ENCODE measurements at places on chromosomes 12 and 14.

GRCh38 chr14:50001151-50001998 is 108.5 kb downstream of the ARF6 start:
- peak; percentile 67 for DNase-seq

DNA sequence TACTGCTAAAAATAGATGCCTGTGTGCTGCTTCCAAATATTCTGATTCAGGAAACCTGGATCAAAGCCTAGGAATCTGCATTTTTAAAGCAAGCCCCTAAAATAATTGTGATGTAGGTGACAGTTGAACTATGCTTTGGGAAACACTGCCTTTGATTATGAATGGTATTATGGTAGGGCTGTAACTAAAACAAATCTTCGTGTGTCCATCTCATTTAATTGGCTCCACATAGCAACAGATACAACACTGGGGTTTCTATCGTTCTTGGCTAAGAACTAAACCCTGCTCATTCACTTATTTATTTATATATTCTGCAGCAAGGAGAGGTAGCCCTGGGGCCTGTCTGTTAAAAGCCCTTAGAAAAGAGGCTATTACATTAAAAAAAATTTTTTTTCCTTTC is 23.0 kb upstream of the ITGA5 start:
- no peak for DNase-seq

- no peak for DNase-seq
Measured at GRCh38 chr12:56998981-56999380, 7.4 kb downstream of the ZBTB39 start.

- DNase-seq: peak; percentile 89
Measured at GRCh38 chr12:49043856-49044258, 16.7 kb downstream of the KMT2D start.

GRCh38 chr12:21823581-21823980 is 49.1 kb upstream of the KCNJ8 start:
- peak; percentile 71 for DNase-seq

DNA sequence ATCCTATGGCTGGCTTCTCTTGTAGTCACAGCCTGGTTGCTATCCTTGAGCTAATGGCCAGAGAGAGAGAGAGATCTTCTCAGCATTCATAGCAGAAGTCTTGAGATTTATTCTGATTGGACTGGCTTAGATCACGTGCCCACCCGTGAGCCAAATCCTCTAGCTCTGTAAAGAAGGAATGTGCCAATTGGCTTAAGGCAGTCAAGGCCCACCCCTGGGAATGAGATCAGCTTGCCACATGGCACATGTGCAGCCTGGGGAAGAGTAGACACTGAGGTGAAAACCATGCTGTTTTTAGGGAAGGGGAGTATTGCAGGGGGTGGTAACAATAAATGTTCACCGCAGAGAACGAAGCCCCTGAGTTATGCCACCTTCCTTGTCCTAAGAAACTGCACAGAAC is 36.3 kb downstream of the PLEKHG7 start:
- DNase-seq: no peak

- no peak for DNase-seq
Measured at GRCh38 chr12:100895192-100895591, 100.6 kb downstream of the ANO4 start.

GRCh38 chr12:127113945-127114344 is 1153.0 kb upstream of the TMEM132C start:
- no peak for DNase-seq

GRCh38 chr14:30464481-30464880 is 94.5 kb upstream of the G2E3 start:
- no peak for DNase-seq

DNA sequence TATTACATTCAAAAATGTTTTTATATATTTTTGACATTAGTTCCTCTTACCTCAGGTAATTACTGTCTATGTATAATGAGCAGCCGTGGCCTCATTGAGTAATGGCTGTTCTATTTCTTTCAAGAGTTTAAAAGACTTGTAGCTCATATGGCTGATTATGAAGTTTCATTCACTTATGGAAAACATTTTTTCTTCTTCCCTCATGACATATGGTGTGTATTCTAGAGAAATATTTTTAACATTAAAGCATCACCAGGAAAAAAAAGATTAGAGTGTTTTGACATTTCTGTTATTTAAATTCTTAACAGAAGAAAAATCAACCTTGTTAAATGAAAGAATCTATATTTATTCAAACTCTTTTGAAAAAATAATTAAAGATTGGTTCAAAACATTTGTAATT is 422.4 kb downstream of the TMEM117 start:
- DNase-seq: no peak

DNA sequence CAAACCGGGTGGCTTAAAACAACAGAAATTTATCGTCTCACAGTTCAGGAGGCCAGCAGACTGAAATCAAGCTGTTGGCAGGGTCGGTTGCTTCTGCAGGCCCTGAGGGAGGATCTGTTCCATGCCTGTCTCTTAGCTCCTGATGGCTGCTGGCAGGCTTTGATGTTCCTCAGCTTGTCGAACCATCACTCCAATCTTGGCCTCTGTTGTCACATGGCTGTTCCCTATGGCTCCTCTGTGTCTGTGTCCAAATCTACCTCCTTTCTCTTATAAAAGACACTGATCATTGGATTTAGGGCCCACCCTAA is 14.0 kb downstream of the NFATC4 start:
- DNase-seq: no peak

GRCh38 chr12:52351196-52352059 is 15.9 kb downstream of the KRT85 start:
- no peak for DNase-seq

GRCh38 chr12:122001466-122002209 is 20.0 kb upstream of the BCL7A start:
- DNase-seq: no peak

GRCh38 chr12:116490471-116490870 is 68.7 kb upstream of the MAP1LC3B2 start:
- no peak for DNase-seq

GRCh38 chr12:67892259-67893021 is 96.8 kb upstream of the IFNG-AS1 start:
- DNase-seq: no peak

DNA sequence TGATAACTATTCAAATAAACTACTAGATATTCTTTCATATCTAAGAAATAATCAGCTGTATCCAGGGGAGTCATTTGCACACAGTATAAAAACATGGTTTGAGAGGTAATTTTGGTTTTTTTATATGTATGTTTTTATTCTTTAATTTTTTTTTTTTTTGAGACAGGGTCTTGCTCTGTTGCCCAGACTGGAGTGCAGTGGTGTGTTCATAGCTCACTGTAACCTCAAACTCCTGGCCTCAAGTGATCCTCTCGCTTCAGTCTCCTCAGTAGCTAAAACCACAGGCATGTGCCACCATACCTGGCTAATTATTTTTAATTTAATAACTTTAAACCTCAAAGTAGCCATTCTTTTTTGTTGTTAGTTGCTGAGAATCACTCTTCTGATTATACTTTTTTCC is 1.8 kb downstream of the PRORP start:
- no peak for DNase-seq

GRCh38 chr12:42589465-42590329 is at the start of gene PRICKLE1:
PRICKLE1 (minus strand) TSS chr12:42589746; CDS start chr12:42472516, 117,230 bp downstream.
- DNase-seq: peak; percentile 59

DNA sequence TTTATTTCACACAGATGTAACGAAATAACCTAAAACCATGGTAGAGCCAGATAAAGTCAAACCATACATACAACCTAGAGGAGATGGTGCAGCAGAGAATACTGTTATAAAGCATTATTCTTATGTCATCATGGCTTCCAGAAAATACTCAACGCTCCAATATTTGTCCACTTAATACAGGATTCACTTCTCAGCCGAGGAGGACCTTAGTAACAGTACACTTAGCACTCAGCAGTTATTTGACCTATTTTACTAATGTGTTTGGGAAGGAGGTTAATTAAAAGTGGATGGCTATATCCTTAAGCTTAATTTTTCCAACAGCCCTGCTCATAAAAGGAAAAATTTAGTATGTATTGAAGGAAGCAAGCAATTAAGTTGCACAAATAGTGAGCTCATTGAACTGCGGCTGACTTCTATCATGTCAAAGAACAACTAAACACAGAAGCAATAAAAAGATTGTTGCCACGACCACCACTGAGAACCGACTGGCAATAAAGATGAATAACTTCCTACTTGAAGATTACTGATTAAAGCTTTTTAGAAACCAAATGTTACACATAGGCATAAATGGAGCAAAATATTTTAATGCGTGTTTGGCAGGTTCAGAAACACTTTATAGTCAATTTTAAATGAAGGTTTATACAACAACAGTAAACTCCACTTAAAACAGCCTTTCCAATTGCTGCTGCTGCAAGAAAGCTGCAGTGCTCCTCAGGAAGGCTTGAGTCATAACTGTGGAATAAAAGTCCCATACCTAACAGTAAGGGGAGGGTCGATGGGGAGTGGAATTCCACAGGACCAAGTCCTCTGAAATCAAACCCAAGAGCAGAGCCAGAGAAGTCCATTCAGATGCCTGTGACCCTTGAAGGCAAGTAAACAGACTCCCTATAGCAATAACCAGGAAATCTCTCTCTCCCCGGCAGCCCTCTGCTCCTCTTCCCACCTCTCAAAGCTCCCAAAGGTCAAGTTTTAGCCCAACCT is 218.9 kb upstream of the CDKN3 start:
- DNase-seq: no peak

- DNase-seq: no peak
Measured at GRCh38 chr14:53695692-53696214, 260.9 kb downstream of the BMP4 start.

DNA sequence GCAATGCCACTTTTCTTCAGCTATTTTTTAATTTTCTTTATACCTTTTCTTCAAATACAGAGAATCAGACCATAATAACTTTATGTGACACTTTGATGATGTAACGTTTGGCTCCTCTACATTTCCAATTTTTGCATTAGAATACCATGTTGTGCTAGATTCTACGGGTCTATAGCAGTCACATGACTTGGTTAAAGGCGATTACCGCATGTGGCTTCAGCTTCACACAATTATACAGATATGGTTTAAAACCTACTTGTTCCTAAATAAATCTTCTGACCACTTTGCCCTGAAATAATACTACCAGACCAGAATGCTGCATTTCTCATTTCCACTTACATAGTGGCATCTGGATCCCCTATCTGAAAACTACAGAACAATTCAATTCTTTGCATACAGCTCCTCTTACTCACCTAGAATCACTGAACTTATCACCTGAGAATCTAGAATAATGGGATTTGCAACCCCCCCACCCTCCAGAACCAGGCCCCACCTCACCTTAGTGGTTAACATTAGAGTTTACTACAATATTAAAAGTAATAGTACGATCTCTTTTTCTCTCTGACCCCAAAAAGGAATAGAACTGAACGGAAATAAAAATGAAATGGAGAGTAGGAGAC is 1.3 kb downstream of the MAX start:
- no peak for DNase-seq

DNA sequence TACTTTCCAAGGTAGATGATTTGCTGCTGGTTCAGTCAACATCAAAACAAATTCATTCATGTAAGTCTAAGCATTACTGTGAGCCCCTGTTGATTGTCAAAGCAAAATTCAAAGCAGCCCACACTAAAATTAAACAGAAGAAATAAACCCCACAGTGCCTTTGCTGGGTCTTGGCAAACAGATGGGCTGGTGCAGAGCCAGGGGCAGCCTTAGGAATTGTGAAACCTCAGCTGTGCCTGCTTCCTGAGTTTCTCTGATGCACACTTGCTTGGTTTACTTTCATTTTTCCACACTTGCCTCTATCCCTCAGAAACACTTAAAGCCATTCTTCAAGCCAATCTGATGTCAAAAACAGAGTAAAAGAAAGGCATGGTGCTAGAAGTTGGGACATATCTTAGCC is 6.6 kb upstream of the PLEKHG7 start:
- DNase-seq: peak; percentile 26

GRCh38 chr12:29625359-29625953 is 128.0 kb upstream of the OVCH1 start:
- no peak for DNase-seq

DNA sequence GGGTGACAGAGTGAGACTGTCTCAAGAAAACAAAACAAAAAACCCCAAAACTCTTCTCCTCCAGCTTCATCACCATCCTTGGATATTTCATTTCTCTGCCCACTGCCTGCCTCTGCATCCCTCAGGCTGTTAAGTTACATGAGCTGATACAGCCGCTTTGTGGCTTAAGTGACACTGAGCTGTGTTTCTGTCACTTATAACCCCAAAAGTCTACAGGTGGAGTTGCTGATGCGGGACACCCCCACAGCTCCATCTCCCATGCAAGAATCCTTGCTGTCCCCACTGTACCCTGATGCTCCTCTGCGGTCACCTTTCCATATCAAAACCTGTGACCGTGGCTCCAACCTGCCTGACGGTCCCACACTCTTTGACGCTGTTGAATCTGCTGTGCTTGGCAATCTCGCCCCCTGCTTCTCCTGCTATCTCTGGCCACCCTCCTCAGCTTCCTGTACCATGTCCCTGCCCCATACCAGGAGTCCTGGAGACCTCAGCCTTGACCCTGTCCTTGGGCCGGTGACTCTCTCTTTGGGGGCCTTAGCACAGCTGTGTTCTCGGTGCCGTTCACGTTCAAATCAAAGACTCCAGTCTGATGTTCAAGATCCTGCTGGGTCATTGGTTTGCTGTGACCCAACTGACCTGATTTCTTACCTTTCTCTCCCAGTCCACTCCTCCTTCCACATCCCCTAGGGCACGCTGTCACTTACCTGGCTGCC is 20.3 kb downstream of the HVCN1 start:
- no peak for DNase-seq

DNA sequence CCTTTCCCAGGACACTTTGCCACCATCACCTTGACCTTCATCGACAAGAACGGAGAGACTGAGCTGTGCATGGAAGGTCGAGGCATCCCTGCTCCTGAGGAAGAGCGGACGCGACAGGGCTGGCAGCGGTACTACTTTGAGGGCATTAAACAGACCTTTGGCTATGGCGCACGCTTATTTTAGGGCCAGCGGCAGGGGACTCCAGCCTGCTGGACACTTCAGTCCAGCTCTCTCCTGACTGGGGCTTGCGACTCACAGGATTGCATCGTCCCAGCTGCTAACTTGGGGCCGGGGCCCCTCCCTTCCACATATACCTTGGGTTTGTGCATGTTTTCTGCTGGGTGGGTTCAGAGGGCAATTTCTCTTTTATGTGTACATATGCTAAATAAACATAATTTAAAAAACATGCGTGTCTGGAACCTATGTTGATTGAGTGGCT is 11.2 kb downstream of the AHSA1 start:
- DNase-seq: no peak

- no peak for DNase-seq
Measured at GRCh38 chr12:96880220-96880619, 26.8 kb upstream of the NEDD1 start.

GRCh38 chr12:96452261-96452922 is 37.0 kb upstream of the CFAP54 start:
- DNase-seq: no peak

GRCh38 chr12:50156641-50157040 is 10.5 kb downstream of the CERS5 start:
- no peak for DNase-seq

All from psoas muscle (tissue), 8 donors.